Left renal cortex interstitium (tissue), 4 donors: ENCODE measurements at places on chromosomes 1 and 21. TPM values are rescaled to one million over a fixed set of nuclear protein-coding genes. Genes with fewer than 3 reads are reported as not detected.

Gene BTBD19
- 8.6 TPM for polyA plus RNA-seq

GRCh38 chr1:107196973-107197562 is 56.2 kb downstream of the NTNG1 start:
- no peak for DNase-seq

DNA sequence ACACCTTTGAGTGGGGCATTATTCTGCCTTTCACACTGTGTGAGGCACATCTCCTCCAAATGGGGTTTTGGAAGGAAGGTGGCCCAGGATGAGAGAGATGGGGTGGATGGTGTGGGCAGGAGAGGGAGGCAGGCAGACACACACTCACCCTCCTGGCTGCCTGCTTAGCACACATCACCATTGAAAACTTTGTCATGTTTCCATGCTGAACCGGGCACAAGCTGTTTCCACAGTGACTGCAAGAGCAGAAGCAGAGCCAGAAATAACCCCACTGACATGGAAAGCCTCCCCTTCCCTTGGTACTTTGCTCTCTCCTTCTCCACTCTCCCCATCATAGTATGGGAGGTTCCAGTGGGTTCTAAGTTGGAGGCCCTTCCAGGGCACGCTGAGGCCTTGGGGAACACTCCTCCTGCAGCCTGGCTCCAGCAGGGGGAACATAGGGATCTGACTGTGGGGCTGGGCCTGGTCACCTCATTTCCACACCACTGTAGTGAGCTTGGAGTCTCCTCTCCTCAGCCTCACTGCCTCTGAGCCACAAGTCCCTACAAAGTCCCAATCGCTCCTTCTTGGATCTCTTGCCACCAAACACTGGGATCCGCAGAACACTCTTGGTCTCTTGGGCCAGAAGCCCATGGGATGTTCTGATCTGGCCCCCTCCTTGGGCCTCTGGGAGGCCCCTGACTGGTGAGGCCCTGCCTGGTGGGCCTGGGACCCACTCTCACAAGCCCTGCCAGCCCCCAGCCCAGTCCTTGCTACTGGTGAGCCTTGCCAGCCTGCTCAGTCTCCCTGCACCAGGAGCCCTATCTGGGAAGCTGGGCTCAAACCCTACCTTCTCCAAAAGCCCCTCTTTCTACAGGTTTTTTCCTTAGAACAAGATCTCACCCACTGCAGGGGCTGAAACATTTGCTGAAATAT is 163.0 kb upstream of the EDN2 start:
- DNase-seq: no peak

GRCh38 chr1:175095978-175096607 is 28.5 kb downstream of the TNN start:
- no peak for DNase-seq

DNA sequence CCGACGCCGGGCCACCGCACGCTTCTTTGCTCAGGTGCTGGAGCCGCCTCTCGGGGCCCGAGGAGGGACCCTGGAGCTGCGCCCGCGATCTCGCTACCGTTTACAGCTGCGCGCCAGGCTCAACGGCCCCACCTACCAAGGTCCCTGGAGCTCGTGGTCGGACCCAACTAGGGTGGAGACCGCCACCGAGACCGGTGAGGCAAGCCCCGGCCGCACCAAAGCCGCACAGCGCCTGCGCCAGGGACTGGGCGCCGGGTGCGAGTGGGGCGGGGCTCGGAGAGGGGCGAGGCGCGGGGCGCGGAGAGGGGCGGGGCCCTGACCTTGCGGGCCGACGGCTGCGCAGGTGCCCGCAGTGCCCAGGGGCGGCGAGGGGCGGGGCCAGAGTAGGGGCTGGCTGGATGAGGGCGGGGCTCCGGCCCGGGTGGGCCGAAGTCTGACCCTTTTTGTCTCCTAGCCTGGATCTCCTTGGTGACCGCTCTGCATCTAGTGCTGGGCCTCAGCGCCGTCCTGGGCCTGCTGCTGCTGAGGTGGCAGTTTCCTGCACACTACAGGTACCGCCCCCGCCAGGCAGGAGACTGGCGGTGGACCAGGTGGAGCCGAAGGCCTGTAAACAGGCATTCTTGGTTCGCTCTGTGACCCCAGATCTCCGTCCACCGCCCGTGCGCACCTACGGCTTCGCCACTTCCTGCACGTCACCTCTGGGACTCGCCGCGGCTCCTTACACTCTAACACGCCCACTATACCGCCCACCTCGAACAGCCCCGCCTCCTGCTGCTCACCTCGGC is 9.8 kb upstream of the CDC20 start:
- peak; percentile 63 for DNase-seq

Gene RAB3B
- polyA plus RNA-seq: 5.9 TPM

- no peak for DNase-seq
Observed at GRCh38 chr1:183070923-183071618, 47.9 kb downstream of the LAMC1 start.

Gene TMEM82
- polyA plus RNA-seq: 3.1 TPM

Gene CELA3A
- polyA plus RNA-seq: not detected

DNA sequence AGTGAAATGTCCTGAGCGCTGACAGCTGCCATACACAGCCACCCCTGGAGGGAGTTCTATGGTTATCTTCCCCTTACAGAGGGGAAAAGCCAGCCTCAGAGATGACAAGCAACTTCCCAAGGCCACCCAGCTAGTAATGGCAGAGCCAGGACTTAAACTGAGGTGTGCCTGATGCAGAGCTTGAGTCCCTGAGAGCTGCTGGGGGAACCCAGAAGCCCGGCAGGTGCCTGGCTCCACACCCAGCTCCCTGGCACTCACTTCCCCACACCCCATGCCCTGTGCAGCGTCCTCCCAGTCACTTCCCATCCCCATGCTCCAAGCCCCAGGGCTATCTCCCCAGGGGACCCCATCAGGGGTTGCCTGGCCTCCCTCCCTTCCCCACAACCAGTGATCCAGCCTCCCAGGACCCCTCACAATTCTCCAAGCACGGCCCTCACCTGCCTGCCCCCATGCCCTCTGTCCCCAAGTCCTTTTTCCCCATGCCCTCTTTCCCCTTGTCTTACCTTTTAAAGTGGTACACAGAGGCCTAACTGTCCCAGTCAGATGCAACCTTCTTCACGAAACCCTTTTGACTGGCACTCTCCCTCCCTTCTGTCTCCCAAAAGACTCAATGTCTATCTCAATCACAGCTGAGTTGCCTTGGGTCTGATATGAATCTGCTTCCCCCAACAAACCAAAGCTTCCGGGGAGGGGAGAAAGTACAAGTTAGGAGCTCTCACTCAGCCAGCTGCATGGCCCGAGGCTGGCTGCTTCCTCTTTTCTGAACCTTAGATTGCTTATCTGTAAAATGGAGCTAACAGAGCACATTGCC is 39.8 kb upstream of the LRP8 start:
- DNase-seq: no peak

- DNase-seq: no peak
Observed at GRCh38 chr21:23438081-23438480, 2169.2 kb downstream of the MRPL39 start.

DNA sequence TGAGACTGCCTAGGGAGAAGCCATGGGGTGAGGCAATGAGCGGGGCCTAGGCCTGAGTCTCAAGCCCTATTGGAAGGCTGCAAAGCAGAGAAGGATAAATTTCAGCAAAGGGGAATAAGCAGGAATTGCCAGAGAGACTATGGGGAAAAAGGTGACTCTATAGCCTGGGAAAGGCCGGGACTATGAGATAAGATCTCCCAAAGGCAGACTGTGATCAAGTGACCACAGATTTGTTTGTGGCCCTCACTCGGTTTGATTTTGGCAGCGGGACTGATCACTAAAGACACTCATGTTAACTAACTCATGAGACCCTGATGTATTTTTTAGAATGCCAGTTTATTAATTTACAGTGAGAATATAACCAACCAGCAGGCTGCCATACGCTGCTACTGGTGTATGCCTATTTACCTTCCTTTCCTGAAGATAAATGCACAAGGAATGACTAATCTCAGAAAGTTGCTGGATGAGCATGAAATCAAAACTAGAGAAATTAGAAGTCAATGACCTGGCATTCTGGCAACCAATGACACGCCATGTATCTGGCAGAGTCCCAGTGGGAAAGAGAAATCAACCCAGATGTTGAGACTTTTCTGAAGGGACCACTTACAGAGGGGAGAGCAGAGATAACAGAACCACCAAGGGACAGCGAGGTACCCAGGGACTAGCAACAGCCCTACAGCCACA is 4.3 kb downstream of the HSF2BP start:
- no peak for DNase-seq

Gene GRIK1
- 1.9 TPM for polyA plus RNA-seq

DNA sequence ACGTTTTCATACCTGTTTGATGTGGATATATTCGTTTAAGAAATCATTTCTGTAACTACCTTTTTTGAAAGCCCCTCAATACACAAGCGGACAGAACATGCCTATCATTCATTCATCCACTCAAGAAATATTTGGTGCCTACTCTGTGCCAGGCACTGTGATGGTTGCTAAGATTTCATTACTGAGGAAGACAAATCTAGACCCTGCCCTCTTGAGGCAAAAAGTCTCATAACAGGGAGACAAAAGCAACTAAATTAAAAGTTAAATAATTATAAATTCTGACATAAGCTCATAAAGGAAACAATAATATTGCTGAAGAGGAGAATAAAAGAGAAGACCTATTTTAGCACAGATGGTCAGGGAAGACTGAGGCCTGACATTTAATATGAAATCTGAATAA is 203.5 kb upstream of the ZNHIT6 start:
- DNase-seq: no peak

Gene LCE3E
- not detected for polyA plus RNA-seq

DNA sequence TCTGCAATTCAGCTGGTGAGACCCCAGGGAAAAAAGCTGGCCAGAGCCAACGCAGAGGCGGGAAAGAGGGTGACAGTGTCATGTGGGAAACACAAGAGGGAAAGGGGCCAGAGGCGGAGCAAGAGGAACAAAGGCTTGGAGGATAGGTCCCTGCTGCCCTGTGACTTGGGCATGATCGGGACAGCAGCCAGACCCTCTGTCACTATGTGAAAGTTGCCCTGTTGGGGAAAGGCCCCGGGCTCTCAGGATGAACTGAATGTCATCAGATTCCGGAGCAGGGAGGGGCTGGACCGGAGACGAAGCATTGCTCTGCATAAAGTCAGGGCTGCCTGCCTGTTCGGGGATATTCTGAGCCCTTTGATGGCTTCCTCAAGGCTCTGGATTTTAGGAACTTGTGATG is 5.7 kb upstream of the ELF3 start:
- no peak for DNase-seq

DNA sequence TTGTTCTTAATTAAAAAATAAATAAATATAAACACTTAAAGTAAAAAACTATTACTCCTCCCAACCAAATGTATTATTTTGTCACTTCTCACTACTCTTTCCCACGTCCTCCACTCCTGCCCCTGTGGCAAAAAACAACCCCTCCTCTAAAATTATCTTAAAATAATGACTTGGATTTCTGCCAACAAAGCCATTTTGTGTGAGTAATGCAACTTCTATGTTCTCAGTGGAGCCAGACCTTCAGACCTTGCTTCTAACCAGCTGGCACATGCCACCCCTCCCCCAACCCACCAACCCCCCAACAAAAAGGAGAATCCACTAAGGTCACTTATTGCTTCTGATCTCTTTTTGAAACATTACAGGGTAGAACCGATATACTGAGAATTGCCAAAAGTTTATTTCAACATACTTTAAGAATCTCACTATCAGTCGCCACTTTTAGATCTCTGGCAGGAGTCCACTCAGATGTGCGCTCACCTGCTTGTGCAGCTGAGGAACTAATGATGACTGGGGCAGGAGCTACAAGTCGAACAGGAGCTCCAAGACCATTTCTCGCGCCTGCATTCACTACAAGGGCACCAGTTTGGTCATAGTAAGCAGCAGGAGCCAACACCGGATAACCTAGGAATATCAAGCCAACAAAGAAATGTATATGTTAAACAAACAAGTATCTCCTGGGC is 58.3 kb upstream of the SDC3 start:
- DNase-seq: no peak

GRCh38 chr1:155083865-155084721 is 5.5 kb downstream of the EFNA3 start:
- DNase-seq: no peak

DNA sequence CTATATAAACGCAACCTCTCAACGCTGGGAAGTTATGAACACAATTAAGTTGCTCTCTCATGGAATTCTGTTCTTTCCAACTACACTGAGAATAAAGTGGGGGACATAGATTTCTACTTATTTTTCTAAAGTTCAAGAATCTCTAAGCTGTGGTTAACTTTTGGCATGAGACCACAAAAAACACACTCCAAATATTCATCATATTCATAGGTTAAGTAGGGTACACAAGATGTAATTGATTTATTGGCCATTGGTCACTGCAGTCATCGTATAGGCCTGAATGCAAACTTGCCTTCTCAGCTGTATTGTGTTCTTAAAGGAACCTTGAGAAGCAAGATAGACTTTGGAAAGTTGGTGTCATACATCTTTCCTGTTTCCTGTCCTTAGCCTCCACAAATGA is 40.3 kb downstream of the PRRX1 start:
- DNase-seq: no peak

DNA sequence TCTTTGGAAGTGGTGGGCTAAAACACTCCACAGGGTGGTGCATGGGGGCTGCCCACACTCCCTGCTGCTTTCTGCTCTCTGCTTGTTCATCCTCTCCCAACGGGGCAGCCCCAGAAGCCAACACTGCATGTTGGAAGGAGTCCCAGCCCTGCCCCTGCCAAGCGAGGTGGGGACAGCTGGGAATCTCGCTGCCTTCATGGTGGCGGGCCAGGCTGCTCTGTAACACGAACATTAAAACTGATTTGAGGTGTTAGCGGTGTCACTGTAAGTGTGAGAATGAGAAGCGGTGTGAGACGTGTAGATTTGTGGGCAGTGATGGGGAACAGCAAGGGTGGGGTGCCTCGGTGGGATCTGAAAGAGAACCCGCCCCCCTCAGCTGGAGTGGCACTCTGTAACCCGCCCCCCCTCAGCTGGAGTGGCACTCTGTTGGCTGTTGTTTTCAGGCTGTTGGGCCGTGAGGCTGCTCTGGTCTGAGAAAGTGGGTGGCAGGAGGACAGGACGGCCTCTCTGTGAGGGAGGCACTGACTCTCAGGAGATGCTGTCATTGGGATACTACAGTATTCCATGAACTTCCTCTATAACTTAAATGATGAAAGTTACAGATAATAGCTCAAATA is 80.9 kb downstream of the PCBP3 start:
- no peak for DNase-seq

DNA sequence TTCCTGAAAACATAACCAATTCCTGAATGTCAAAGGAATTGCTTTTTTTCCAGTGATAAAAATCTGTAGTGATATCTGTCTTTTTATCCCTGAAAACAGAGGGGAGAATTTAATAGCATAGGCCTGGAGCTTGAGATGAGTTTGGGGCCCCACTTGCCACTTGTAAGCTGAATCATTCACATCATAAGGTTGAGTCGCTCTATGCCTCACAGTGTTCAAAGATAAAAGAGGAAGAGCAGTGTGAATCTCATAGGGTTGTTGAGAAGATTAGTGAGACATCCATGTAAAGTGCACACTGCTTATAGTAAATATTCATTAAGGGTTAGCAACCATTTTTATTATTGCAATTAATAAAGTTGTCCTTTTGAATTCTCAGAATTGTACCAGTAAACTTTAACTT is 271.3 kb downstream of the DNM3 start:
- DNase-seq: no peak

Gene TNFRSF18
- polyA plus RNA-seq: 0.76 TPM

- no peak for DNase-seq
Observed at GRCh38 chr1:218845589-218845988, 328.1 kb upstream of the LYPLAL1 start.

- no peak for DNase-seq
Observed at GRCh38 chr1:216387782-216388181, 35.5 kb downstream of the USH2A start.

Gene CFAP74
- 0.57 TPM for polyA plus RNA-seq

Gene ATP1B1
- polyA plus RNA-seq: 491 TPM
